T-helper 2 cell treated with Interferon-gamma antibody and Interleukin-4, amounts not matched to agents 100 ng/mL and 5 ng/mL, for 36 hours (primary cell): ENCODE measurements at places on chromosomes 7 and 10. TPM values are rescaled to one million over a fixed set of nuclear protein-coding genes. Genes with fewer than 3 reads are reported as not detected.

Gene ABCB4
- not detected in 2 replicates for total RNA-seq

Gene POT1
- 25.6 and 29.4 TPM in 2 replicates for total RNA-seq

Gene FBXL15
- 9.7 and 10.1 TPM in 2 replicates for total RNA-seq

Gene GLI3
- not detected in 2 replicates for total RNA-seq

Gene SORBS1
- 0.91 and 1.1 TPM in 2 replicates for total RNA-seq

Gene MOGAT3
- total RNA-seq, result not detected in 2 replicates

Gene SKIDA1
- 0.16 and 0.25 TPM in 2 replicates for total RNA-seq

Gene ZNF212
- total RNA-seq, result 10.2 and 12.5 TPM in 2 replicates

Gene PRSS37
- not detected in 2 replicates for total RNA-seq

Gene MMP21
- total RNA-seq, result 0.09 and 0.16 TPM in 2 replicates

Gene TMEM140
- 13.5 and 14.0 TPM in 2 replicates for total RNA-seq

Gene SEMA3E
- total RNA-seq, result not detected in 2 replicates

Gene PKD2L1
- 0.14 and 0.20 TPM in 2 replicates for total RNA-seq

Gene ESYT2
- total RNA-seq, result 87.3 and 87.8 TPM in 2 replicates

Gene CPXM2
- not detected in 2 replicates for total RNA-seq

Gene PRSS2
- not detected in 2 replicates for total RNA-seq

Gene ELFN1
- 0.16 and 0.20 TPM in 2 replicates for total RNA-seq

Gene NFE2L3
- total RNA-seq, result 26.4 and 26.6 TPM in 2 replicates
